ENCODE measurements at places on chromosomes 12 and 14. TPM values are rescaled to one million over a fixed set of nuclear protein-coding genes. Genes with fewer than 3 reads are reported as not detected.

Gene DNM1L
- 91.4 TPM for polyA plus RNA-seq

Gene OASL
- polyA plus RNA-seq, result 0.09 TPM

Gene NOXRED1
- 2.3 TPM for polyA plus RNA-seq

DNA sequence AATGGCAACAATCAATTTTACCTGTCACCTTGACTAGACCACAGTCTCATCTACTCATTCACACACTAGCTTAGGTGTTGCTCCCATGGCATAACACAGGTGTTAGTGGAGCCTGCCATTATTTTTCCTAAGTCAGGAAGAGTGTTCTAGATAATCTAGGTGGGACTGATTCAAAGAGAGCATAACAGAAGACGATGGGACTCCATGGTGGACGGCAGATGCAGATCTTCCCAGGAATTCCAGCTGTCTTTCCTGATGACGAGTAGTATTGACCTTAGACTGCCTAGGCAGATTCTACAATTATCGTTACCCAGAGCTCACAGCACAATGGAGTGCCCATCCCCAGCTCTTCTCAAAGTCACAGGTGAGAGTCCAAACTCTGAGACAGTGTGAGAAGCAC is 589.0 kb downstream of the TMEM121 start:
- DNase-seq, result no peak

- no peak for DNase-seq
Measured at GRCh38 chr14:54211551-54212308, 185.1 kb upstream of the CDKN3 start.

- DNase-seq, result no peak
Measured at GRCh38 chr14:22388669-22389595, 200.1 kb downstream of the DAD1 start.

Gene KLHDC1
- polyA plus RNA-seq, result 4.0 TPM

Gene SRGAP1
- 23.2 TPM for polyA plus RNA-seq

- DNase-seq, result no peak
Measured at GRCh38 chr14:51185754-51186153, 54.3 kb upstream of the TMX1 start.

Gene FGF6
- not detected for polyA plus RNA-seq

Gene MIS18BP1
- 46.9 TPM for polyA plus RNA-seq

GRCh38 chr12:76013603-76014002 is 18.0 kb downstream of the PHLDA1 start:
- DNase-seq, result no peak

Data from renal cortex interstitium (tissue), 15 donors.